ENCODE measurements at places on chromosomes 2 and 18.

DNA sequence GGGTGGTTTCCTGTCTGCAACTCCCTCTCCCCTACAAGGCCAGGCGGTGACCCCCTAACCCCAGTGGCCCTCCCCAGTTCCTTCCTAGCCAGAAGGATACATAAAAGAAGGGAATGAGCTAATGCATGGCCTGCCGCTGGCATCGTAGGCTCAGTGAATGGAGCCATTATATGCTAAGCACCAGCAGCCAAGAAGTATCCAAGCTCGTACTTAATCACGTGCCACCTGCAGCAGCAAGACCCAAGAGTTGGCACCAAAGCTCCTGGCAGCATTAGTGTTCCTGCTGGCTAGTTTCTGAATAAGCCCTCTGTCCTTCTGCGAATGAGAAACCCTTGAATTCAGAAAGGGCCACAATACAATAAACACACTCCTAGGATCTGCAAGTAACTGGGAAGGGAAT lies 4.3 kb downstream of the DBI start:
- no peak for DNase-seq

DNA sequence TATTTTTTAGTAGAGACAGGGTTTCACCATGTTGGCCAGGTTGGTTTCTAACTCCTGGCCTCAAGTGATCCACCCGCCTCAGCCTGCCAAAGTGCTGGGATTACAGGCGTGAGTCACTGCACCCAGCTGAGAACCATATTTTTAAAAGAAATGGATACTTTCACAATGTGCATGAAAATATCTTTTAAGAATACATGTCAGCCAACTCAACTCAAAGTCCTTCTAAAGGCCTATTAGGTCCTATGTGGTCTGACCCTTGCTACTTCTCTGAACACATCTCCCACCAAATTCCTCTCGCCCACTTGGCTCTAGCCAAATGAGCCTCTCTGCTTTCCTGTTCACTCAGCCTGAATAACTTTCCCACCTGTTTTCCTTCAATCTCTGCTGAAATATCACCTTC lies 119.6 kb downstream of the MTX2 start:
- no peak for DNase-seq

GRCh38 chr2:111668274-111668616 lies 215.7 kb downstream of the ANAPC1 start:
- no peak for DNase-seq

DNA sequence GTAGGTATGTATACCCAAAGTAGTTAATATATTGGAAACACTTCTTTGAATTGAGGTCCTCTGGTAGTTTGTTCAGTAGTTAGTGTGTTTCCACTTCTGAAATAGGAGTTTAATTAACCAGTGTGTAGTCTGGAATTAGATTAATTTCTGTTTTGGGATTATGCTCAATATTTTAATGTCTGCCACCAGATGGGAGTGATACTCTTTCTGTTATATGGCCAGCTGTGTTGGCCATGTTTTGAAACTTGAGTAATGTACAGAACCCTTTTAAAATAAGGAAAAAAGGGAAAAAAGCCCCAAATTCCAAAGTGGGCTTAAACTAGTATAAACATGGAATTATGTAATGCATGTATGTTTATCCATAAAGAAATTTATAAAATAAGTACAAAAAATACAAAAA lies 147.7 kb downstream of the CTNNA2 start:
- no peak for DNase-seq

- DNase-seq, result no peak
Observed at GRCh38 chr2:235195921-235196320, 244.1 kb downstream of the SH3BP4 start.

- DNase-seq, result no peak
Observed at GRCh38 chr2:197497326-197497725, 2.3 kb downstream of the HSPD1 start.

- DNase-seq, result no peak
Observed at GRCh38 chr2:111624411-111625156, 259.4 kb downstream of the ANAPC1 start.

GRCh38 chr2:135657806-135658582 lies 83.7 kb upstream of the UBXN4 start:
- DNase-seq, result peak; percentile 55

DNA sequence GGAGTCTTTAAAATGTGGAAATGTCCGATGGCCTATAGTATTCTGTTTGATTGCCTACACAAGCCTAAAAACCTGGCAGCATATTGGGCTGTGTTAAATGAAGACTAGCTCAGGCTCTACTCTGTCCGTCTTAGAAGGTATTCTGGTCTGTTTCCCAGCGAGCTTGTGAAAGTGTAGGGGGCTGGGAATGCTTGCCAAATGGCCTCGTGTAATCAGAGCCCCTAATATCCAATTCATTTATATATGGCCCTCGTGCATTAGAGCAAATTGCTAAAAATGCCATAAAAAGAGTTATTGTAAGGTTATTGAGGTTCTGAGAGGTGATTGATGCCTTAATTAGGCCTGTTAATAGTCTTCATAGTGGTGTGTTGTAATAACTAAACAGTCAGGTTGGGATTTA lies 1500.4 kb downstream of the DPP10 start:
- no peak for DNase-seq

DNA sequence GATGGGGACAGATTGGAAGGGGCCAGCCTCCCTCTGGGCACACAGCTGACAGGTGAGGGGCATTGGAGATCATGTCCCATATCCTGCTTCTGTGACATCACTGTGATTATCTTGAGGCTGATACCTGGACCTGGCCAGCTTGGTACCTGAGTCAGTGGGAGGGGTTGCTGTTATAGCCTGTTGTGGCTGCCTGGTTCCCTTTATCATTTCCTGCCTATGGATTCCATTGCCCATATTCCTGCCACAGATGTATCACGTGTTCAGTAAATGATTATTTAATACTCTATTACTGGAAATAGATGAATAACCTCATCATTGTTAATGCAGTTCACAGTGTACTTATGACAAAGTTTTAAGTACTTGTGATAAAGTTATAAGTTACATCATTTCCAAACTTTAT lies 7.8 kb upstream of the SCYGR1 start:
- DNase-seq, result no peak

DNA sequence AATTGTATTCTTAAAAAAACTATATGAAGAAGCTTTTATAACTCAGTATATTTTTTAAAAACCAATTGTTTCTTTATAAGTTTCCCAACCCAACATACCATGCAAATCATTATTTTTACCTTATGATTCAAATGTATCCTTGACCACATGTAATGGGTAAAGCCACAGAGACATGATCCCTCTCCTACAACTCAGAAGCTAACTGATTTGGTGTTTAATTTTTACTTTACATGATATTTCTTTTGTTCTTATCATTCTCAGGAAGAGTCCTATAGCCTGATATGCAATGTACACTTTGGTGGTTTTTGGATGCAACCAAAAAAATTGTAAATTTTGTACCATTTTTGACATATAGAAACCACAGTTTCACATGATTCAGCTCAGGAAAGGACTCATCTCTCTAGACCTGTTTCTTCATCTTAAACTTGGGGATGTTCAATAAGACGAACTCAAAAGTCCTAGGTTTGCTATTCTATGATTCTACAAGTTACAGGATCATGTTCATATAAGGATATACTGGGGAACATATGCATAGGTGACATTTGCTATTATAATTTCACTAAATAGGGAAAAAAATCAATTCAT lies 85.2 kb upstream of the RBBP8 start:
- no peak for DNase-seq

DNA sequence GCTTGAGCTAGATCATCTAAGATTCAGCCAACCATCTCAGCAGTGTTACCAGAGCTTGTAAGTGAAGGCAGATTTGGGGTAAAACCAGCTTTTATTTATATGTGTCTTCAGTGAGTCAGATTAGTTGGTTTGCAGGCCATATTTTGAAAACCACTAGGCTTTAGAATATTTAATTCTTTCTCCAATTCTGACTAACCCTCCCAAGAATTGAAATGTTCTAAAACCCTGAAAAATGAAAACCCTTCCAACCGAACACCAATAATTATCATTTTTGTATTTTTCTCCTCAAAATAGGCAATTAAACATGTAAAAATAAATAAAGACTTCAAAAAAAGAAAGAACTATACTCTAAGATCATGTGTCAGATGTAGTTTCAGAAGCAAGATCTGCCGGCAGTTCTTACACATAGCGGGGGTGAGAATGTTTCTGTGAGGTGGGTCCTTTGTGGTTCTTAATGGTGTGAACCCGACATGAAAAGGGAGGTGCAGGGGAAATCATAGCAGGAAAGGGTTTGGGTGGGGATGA lies 14.2 kb downstream of the PLEK start:
- DNase-seq, result peak; percentile 56

DNA sequence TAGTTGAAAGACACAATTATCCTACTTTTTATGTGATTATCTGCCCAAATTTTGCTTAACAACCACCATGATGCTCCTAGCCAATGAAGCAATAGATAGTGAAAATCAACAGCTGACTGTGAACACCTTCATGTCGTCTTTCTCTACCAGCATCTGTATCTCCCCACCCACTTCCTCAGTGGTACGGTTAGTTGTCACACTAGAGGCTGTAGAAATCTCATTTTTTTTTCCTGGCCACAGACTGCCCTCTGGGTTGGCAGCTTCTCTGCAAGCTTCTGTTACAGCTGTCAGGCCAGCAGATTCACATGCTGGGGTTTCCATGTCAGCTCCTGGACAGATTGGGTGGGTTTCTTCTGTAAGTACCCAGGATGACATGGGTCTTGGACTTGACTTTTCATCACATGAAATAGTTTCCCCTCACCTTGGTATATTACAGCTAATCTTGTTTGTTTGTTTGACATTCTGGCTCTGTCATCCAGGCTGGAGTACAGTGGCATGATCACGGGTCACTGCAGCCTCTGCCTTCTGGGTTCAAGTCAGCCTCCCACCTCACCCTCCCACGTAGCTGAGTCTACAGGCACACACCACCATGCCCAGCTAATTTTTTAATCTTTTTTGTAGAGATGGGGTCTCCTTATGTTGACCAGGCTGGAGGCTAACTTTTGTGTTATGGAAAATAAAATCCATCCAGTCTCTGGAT lies 24.3 kb downstream of the STAT4 start:
- DNase-seq, result peak; percentile 42

DNA sequence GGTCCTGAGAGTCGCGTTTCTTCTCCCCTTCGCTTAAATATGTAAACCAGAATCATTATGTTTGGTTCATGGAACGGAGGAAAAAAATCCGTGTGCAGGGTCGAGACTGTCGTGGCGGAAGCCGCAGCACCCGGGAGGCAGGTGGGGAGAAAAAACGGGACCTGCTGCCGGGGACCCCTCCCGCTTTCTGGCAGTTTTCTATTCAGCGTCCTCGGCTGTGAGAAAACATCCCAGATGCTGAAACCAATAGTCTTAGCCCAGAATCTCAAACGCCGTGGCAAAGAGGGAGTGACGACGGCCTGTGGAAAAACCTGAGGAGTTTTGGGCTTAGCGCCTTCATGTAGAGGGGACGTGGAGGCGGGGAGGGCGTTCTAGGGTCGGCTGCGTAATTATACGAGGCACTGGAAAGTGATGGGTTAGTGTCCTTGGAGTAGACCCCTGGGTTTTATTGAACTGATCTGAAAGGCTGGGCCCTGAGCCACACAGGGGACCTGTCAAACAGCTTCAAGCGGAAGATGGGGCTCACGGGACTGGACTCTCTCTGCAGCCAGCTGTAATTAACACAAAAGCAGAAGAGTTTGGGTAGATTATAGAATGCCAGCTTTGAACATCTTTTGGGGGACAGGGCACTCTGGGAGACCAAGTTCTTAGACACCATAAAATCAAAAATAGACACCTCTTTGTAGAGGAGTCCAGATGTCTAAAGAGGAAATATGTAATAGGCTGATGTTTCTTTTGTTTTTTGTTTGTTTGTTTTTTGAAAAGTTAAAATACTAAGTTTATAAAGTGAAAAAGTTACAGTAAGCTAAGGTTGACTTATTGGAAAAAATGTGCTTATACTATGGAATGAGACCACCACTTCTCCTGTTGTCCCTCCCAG lies 834 bp upstream of the BUB1 start:
- peak; percentile 18 for DNase-seq

- no peak for DNase-seq
Observed at GRCh38 chr2:238254095-238254723, 14.4 kb upstream of the HES6 start.

DNA sequence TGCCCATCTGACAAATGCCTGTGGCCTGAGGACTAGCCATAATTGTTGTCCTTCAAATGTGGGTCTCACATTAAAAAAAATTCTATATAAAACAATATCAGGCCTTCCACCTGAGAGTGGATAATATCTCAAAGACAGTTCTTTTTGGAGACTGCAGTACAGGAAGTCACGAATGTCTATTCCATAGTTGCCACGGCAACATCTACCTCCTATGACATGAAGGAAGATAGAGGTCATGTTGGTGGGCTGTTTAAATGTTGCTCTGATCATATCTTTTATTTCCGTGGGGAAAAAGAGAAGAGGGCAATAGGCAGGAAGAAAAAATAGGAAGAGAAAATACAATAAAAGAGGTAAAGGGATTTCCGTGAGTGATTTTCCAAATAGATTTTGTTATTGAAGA lies 151.8 kb downstream of the ARL6IP6 start:
- DNase-seq, result no peak

- no peak for DNase-seq
Observed at GRCh38 chr2:224155371-224155770, 116.3 kb upstream of the SERPINE2 start.

DNA sequence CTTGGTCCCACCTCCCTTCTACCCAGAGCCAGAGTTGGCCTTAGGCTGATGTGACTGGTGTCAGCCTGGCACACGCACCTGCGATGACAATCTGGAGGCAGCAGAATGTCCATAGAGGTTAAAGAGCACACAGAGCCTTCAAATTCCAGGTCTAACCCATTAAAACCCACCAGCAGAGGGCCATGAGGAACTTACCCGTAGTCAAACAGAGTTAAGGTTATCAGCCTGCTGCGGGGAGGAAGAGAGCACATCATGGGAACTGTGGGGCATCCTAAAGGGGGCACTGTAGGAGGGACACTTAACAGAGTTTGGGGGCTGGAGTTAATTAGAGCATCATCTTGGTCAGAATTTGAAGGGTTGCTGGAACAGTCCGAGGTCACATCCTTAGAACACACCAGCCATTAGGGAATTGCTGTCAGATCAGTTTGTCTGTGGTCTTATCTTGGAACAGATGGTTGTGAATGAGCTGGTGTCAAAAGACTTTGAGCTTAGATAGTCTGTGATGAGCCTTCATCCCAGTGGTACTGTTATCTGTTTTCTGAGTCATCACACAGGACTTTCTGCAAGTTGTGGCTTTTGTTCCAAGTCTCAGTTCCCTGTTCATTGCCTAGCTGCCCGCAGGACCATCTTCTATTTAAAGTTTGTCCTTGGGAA lies 248.6 kb downstream of the LOXHD1 start:
- no peak for DNase-seq

- no peak for DNase-seq
Observed at GRCh38 chr2:23475036-23475435, 90.1 kb downstream of the KLHL29 start.

GRCh38 chr2:209340522-209340921 lies 83.3 kb upstream of the MAP2 start:
- no peak for DNase-seq

Measured in CD4-positive, alpha-beta T cell treated with Interleukin-1 beta for 1 hour (primary cell).